Dermis blood vessel endothelial cell (primary cell): ENCODE measurements at places on chromosomes 1 and 21.

- DNase-seq = peak; percentile 16
Observed at GRCh38 chr1:82879701-82880305, 1079.1 kb downstream of the ADGRL2 start.

GRCh38 chr1:16405441-16405840 lies 31.8 kb downstream of the SPATA21 start:
- DNase-seq = no peak

DNA sequence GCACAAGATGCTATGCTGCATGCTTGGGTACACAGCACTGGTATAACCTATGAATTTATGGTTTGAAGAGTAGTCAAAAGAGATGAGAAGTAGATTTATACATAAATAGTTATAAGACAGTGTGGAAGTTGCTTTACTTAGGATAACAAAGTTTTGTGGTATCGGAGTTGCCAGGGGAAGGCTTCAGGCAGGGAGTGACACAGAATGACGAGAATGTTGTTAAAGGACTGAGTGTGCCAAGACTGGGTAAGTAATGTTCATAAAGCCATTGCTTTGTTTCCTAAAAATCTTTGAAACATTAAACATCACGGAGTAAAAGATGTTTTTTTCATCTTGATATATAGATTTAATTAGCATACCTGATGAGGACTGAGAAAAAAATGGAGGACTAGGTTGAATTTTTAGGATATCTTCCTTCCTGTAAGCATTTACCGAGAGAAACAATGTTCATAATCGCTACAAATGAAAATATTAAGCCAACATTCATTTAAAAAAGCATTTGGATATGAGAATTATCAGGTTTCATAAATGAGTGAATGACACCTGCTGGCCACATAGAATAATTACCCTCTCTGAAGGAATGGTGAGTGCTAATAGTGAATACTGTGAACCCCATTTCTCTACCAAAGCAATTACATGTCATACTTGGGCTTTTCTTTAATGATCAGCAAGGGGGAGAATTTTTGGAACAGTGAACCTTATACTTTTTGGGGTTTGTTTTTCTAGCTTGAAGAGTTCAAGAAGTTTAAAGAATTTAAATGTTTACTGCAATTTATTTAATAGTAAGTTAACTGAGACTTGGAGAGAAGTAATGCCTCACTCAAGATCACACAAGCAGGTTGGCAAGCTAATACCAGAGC lies 28.4 kb downstream of the EXTL2 start:
- peak; percentile 78 for DNase-seq

- DNase-seq = peak; percentile 47
Observed at GRCh38 chr1:165129568-165130164, 226.8 kb downstream of the LMX1A start.

GRCh38 chr21:34925597-34925996 lies 123.5 kb downstream of the RUNX1 start:
- no peak for DNase-seq

- DNase-seq = peak; percentile 87
Observed at GRCh38 chr1:25338188-25338981, at the start of gene TMEM50A. Gene TMEM50A (plus strand): TSS chr1:25338334. CDS start chr1:25340487, 2,153 bp downstream.

GRCh38 chr21:41653954-41654491 lies 112.8 kb downstream of the RIPK4 start:
- DNase-seq = peak; percentile 58

DNA sequence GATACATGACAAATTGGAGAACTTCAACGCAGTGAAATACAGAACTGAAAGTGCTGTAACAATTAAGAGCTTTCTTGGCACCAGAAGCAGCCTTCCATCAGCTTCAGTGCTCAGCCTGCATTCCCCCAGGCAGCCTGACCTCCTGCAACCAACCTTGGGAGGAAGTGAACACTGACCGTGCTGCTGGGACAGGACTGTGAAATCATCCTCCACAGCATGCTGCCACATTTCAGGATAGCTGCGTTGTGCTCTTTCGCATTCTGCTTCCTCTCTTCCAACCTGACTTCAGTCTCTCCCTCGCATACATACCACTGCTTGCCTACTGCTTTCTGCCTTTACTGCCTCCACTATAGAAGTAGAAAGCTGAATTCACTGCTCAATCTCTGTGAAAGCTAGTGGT lies 388.6 kb downstream of the RWDD3 start:
- DNase-seq = no peak
